ENCODE measurements at places on chromosomes 1 and 21.

DNA sequence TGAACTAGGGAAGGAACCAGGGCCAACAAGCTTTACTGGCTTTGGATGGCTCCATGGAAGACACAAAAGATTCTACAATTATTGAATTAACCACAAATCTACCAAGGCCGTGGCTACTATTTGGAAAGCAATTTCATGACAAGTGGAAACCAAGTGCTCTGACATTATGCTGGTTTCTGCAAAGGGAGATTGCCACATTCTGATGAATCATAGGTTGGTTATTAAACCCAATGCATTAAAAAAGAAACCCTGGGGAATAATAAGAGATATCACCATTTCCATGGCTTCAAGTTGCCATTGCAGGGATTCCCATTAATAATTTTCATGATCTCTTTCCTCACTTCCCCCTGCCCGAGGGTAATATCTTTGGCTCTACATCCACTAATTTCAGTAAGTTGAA is 359.2 kb upstream of the NCAM2 start:
- DNase-seq = no peak

DNA sequence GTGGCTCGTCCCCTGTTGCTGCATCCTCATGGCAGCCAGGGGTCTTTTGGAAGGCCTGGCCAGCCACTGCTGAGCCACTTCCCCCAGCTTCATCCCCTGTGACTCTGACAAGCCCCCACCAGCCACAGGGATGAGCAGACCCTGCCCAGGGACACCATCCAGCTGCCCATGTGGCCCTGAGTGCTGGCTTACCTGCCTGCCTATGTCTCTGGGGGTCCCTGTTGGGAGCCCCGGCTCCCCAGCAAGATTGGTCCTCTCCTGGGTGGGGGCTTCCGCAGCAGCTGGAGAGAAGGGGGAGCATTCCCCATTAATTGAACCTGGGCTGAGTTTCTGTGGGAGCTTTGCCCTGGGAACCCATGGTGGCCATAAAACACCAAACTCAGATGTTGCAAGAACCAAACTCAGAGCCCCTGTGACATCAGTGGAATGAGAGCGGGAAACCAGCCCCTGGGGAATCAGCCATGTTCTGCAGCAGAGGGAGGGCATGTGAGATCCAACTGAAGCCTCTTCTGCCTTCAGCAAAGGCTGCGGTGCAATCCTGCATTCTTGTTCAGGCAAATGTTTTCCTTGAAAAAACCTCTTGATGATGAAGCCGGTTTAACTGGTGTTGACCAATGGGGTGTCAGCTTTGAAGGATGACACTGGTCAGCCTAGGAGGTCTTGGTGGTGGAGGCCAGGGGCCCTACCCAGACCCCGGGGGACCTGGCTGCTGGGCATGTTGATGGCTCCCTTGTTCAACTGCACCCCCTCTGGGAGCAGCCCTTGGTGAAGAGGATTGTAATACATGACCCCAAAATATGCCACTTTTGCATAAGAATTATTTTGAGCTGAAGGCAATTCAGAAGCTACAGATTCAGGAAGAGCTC is 28.3 kb upstream of the COL18A1 start:
- DNase-seq = no peak

DNA sequence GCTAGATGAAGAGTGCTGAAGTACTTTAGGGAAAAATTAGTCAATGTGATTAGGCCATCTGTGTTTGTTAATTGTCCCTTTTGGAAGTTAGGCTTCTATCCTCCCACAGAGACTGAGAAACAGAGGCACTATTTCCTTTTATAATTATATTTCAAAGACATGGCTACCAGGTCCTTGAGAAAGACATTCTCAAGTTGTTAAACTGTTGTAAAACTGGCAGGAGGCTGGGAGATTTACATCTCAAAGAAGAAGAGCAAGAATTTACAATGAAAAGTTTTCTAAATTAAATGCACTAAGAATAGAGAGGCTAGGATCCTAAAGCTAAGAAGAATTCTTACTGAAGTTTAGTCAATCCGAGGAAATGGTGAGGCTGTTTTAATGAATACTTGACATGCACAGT is 74.0 kb upstream of the BRINP3 start:
- no peak for DNase-seq

DNA sequence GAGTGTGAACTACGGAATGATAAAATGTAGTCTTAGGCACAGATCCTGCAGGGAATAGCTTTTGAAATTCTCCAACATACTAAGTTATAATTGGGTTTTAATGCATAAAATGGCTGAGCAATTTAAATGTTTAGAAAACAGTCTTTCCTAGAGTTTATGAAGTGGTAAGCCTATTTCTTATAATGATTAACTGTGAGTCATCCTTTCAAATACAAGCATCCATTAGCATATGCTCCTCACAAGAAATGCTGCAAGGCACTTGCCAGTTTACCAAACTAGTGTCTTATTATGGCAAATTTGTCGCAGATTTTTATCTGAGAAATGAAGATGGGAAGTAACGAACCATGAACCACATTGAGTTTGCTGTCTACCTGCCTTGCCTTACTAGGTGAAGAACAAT is 101.3 kb upstream of the ESRRG start:
- no peak for DNase-seq

GRCh38 chr1:162904579-162904978 is 43.6 kb upstream of the CCDC190 start:
- no peak for DNase-seq

- DNase-seq = peak; percentile 88
These were observed 47.1 kb upstream of the PODN start for GRCh38 chr1:53014791-53015507.

DNA sequence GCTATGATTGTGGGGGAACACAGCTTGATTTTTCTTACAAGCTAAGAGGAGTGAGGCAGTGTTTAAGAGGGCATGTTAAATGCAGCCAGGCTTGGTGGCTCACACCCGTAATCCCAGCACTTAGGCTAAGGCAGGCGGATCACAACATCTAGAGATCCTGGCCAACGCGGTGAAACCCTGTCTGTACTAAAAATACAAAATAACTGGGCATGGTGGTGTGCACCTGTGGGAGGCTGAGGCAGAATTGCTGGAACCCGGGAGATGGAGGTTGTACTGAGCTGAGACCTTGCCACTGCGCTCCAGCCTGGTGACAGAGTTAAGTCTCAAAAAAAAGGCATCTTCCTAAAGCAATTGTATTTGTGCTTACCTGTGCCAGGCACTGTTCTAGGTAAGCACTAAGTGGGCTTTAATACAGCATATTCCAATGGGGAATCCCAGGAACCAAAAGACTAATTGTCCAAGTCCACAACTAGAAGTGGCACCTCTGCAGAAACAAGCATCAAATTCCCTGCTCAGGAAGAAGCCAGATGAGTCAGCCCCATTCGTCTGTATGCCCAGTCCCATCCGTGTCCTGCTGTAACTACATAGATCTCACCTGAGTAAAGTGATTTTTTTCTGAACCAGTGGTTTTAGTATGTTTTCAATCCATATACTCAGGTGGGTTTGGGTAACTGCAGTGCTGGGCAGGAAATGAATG is 4.6 kb downstream of the RCC1 start:
- DNase-seq = no peak

GRCh38 chr1:103514920-103515503 is 10.5 kb upstream of the RNPC3 start:
- peak; percentile 61 for DNase-seq

DNA sequence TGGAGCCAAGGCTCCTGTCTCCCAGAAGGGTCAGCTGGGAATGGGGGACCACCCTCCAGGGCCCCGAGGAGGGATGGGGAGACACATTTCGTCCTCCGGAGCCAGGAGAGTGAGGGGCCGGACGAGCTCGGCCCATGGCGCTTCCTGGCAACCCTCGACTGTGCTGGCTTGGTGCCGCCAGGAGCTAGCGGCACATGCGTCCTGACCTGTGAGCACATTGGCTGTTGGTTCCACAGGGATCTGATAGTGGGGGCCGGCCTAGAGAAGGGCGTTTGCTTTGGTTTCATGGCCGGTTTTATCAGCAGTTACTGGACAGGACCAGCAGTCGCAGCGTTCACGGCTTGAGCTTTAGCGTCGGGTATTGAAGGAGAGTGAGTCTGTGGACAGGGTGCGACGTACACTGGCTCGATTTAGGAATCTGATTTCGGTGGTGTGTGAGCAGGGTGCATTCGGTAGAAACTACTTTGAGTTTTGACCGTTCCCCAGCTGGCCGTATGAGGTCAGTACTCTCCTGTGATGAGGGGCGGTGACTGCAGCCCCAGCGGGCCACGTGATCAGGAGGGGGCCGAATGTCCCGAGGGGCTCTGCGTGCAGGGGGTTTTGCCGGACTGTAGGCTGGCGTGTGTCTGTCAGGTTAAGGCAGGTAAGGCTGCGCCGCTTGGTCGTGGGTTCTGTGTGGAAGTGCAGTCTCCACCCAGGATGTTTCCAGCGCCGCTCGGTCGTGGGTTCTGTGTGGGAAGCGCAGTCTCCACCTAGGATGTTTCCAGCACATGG is 18.7 kb downstream of the FAAP20 start:
- no peak for DNase-seq

DNA sequence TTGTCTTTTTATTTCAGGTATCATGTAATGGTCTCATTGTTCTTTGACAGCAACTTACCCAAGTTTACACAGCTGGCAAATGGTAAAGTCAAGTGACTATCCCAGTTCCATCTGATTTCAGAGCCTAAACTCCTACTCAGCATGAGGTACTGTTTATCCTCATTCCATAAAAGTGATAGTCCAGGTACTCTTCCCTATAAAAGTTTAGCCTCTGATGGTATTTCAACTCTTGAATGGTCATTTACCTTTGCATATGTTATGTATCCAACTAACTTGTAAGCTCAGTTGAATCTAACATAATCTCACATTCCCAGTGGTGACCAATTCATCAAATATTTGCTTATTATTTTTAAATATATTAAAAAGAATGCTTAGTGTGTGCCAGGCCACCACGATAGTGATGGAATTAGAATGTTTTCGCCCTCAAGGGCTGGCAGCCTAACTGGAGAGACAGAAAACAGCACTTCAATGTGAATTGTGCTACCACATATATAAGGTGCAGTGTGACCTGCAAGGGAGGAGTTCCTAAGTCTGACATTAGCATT is 307.1 kb downstream of the CTH start:
- no peak for DNase-seq
